CD4-positive, alpha-beta T cell treated with Interferon alpha-2 for 1 hour (primary cell): ENCODE measurements at places on chromosomes 5 and 9.

DNA sequence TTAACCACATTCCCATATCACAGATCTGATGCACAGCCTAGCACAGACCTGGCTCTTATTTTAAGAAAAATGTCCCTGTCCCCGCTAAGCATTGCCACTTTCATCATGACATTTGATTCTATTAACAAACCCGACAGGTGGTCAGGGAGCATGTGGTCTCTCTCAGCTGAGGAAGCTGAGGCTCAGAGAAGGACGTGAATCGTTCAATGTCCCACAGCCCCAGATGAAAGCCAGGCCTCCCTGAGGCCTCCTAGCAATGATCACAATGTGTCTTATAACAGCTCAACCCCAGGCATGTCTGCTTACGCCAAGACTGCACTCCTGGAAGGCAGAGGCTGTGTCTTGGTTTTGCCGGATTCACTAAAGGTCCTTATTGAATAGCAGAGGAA, 10.4 kb upstream of the CRB2 start:
- DNase-seq = no peak

- DNase-seq = no peak
Measured at GRCh38 chr5:177387405-177387804, 3.2 kb downstream of the SLC34A1 start.

DNA sequence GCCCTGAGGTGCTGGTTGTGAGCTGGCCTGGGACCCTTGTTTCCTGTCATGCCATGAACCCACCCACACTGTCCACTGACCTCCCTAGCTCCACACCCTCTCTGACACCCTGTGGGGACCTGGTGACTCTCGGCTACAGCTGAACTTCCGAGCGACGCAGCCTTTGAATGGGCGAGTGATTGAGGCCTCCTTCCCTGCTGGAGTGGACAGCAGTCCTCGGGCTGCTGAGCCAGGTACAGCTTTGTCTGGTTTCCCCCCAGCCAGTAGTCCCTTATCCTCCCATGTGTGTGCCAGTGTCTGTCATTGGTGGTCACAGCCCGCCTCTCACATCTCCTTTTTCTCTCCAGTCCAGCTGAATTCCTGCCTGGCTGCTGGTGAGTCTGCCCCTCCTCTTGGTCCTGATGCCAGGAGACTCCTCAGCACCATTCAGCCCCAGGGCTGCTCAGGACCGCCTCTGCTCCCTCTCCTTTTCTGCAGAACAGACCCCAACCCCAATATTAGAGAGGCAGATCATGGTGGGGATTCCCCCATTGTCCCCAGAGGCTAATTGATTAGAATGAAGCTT, 6.1 kb downstream of the CA9 start:
- no peak for DNase-seq

- DNase-seq = no peak
Measured at GRCh38 chr9:99286536-99286935, 64.5 kb downstream of the SEC61B start.

- DNase-seq = no peak
Measured at GRCh38 chr5:52603778-52604554, 183.8 kb upstream of the ITGA1 start.

- DNase-seq = no peak
Measured at GRCh38 chr5:52150501-52150900, 637.2 kb upstream of the ITGA1 start.

GRCh38 chr5:96410013-96410412, 23.0 kb downstream of the PCSK1 start:
- no peak for DNase-seq

DNA sequence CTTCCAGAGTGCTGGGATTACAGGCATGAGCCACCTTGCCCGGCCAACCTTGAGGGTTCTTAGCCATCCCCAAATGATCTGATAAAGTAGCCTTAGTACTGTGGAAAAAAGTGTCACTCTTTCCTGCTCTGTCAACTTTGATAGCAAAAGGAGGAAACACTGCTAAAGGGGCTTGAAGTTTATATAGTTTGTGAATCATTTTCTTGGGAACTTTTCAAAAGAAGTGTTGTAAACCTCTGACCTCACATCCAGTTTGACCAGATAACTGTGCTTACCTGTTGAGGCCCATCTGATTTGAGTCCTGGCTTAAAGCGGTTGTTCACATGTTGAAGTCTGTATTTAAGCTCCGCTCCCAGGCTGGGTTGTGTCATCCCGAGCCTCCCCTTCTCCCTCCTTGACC, 303.3 kb downstream of the DOCK8 start:
- no peak for DNase-seq

GRCh38 chr5:31095796-31096195, 97.7 kb upstream of the CDH6 start:
- DNase-seq = no peak

GRCh38 chr9:6894135-6894534, 136.4 kb downstream of the KDM4C start:
- no peak for DNase-seq

DNA sequence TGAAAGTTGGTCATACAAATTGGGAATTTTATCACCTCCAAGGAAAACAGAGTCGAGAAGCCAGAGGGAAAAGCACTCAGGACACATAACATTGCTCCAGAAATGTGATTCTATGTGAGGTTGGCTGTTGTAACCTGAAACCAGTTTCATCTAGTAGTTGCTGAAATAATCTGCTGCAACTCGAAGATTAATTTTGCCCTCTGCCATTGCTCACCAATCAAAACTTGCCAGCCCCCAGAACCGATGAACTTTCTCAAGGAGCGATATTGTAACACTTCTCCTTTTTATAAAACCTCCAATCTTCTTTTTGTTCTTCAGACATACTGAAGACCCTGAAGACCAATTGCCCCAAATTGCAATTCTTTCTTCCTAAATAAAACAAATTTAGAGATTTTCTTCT, 31.1 kb downstream of the C5orf58 start:
- DNase-seq = no peak

DNA sequence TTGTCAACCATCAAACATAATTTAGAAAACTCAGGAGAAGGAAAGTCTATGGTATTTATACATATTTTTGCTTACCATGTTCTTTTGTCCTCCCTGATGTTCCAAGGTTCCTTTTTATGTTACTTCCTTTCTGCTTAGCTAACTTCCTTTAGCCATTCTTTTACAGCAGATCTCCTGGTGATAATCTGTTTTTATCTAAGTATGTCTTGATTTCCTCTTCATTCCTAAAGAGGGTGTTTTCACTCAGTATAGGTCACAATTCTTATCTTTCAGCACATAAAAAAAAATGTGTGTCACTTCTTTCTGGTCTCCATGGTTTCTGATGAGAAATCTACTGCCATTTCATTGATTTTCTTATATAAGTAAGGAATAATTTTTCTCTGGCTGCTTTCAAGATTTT, 384.4 kb upstream of the PDE4D start:
- no peak for DNase-seq

- DNase-seq = no peak
Measured at GRCh38 chr5:66669862-66670195, 73.6 kb downstream of the MAST4 start.
